ENCODE measurements at places on chromosomes 7 and 10.

DNA sequence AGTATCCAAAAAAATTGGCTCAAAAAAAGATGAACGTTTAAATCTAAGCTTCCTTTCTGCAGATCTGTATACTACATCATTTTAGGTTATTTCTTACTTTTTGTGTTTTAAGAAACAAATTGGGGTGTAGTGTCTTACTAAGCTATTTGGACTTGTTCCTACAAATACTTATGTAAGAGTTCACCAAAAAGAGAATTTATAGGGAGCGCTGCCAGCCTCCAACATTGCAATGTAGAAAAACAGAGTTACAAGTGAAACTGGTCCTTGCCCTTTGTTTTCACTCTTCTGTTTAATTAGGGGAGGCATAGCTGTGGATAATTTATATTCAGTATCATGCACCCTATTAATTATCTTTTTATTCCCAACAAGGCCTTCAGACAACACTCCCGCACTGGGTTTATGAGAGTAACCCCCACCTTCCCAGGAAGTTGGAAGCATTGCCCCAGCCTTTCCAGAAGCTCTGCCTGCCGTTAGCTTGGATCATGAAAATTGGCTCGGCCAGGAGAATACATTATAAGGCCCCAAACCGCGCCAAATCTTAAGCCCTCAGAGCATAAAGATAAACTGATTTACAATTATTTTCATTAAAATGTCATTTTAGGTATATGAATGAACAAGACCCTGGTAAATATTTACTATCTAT lies 261.8 kb upstream of the KLF6 start:
- DNase-seq: no peak

GRCh38 chr7:138581065-138581464 lies 120.1 kb downstream of the SVOPL start:
- DNase-seq: no peak

GRCh38 chr7:139046143-139046542 lies 10.3 kb upstream of the ZC3HAV1L start:
- DNase-seq: no peak

DNA sequence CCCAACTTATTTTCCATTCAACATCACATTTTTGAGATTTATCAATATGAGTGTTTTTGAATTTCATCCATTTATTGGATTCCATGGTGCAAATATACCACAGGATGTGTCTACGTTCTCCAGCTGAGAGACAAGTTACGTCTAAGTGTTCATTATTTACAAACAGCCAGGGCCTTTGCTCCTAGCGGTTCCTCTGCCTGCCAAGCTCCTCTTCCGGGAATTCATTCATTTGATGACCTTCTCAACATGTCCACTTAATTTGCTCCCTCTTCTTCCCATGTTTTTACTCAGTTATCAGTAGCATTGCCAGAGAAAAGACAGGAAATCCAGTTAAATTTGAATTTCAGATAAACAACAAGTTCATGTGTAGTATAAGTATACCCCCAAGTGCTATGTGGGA lies 321.7 kb downstream of the PRPF18 start:
- DNase-seq: no peak
